ENCODE measurements at places on chromosomes 12 and 14.

- no peak for DNase-seq
Measured at GRCh38 chr12:59850268-59850667, 254.4 kb downstream of the SLC16A7 start.

GRCh38 chr12:92574051-92574783 is 128.6 kb upstream of the PLEKHG7 start:
- DNase-seq, result peak; percentile 10

- no peak for DNase-seq
Measured at GRCh38 chr12:39572551-39572950, 47.1 kb downstream of the ABCD2 start.

DNA sequence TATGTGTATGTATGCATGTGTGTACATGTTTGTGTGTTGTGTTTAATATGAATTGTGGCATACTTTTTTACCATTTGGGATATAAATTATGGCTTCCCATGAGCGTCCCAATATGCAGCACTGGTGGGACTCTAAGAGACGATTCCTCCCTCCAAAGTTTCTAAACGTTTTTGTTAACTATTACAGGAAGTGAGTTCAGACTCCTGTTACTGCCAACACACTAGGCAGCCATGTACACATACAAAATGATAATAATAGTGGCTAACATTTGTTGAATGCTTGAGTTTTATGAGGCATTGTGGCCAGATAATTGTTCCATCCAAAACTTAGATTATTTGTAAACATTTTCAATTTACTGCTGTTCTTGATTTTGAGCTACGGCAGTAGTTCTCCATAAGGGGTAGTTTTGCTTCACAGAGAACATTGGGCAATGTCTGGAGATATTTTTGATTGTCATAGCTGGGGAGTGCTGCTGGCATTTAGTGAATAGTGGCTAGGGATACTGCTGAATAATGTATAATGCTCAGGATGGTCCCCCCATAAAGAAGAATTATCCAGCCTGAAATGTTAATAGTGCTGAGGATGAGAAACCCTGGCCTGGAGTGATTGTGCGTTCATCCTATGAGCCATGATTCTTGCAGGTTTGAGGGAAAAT is 45.1 kb downstream of the ARID2 start:
- no peak for DNase-seq

GRCh38 chr12:113641426-113642030 is 169.9 kb upstream of the LHX5 start:
- DNase-seq, result no peak

DNA sequence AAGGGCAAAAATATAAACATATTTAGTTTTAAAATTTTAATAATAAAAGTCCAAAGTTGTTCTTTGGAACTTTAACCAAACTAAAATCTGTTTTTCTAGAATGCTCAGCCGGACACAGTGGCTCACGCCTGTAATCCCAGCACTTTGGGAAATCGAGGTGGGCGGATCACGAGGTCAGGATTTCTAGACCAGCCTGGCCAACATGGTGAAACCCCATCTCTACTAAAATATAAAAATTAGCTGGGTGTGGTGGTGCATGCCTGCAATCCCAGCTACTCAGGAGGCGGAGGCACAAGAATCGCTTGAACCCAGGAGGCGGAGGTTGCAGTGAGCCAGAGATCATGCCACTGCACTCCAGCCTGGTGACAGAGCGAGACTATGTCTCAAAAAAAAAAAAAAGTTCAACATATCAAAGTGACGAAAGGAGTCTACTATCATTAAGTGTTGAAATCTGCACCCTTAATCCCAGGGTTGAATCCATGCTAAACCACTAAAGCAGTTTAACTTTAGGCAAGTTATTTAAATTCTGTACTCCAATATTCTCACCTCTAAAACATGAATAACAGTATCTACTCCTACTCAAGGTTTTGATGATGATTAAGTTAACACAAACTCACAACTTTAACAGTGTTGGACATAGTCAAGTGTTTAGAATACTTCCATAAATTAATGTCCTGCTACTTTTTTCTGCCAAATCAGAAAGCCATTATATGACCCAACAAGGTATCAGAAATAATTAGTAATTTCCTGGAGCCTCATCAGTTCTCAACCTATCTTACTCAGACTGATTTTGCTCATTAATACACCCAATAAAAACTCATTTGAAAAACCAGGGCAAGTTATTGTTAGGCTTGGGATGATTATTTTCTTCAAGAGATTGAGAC is 11.0 kb downstream of the HNRNPC start:
- no peak for DNase-seq

DNA sequence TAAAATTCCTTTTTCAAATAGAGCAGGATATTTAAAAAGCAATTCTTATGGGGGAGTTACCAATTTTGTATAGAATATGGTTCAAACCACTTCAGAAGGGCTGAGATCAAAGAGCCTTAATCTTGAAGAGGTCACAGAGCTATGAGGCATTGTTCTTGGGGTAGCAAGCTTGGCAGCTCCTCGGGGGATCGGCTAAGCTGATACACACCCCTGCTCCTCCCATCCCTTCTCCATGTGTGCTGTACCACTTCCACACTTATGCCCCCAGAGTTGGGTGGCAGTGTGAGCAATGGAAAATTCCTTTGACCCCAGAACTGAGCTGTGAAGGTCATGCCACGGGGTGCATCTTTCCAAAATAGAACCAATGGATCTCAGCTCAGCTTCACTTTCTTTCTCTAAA is 15.0 kb upstream of the TMEM30B start:
- DNase-seq, result no peak

- DNase-seq, result no peak
Measured at GRCh38 chr12:105369014-105369413, 38.5 kb downstream of the C12orf75 start.

- DNase-seq, result no peak
Measured at GRCh38 chr12:126663304-126664094, 1598.3 kb downstream of the AACS start.

- DNase-seq, result no peak
Measured at GRCh38 chr14:72701237-72701565, 192.7 kb downstream of the DPF3 start.

GRCh38 chr14:40838601-40839000 is 768.1 kb upstream of the LRFN5 start:
- no peak for DNase-seq

DNA sequence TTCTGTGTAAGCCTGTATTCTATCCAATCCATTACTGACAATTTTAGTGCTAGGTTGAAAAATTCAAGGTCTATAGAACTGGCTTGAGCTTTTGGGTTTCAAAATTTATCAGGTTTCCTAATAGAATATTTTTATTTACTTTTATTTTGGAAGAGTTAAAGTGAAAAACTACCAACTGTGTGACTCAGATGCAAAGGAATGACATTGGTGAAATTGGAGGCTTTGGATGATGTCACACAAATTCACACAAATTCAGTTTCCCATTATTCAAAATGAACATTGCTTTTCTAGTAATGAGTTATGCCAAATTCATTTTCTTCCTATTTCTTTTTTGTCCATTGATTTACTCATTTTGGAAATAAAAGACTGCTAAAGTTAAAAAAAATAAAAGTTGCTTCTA is 186.9 kb downstream of the ALX1 start:
- no peak for DNase-seq

DNA sequence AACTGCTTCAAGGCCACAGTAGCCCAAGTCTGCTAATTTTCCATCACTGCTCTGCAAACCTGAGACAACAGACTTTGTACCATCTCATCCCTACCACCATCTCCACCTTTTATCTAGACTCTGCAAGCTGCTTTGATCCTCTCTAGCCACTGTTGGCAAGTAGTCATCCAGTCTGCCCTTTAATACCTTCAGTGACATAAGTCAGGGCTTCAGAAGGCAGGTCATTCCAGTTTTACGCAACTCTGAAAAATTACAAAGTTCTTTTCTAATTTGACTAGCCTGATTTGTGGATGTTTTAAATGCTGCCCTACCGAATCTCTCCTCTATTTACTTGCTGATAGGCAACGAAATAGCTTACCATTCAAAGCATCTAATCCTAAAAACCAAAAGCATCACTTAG is 2.8 kb downstream of the FERMT2 start:
- no peak for DNase-seq

- no peak for DNase-seq
Measured at GRCh38 chr12:79837575-79837974, 97.3 kb downstream of the PPP1R12A start.
